CD4-positive, alpha-beta T cell (primary cell): ENCODE measurements at places on chromosomes 11 and 22. TPM values are rescaled to one million over a fixed set of nuclear protein-coding genes. Genes with fewer than 3 reads are reported as not detected.
A peak's percentile ranks its signal among the peaks of the same experiment; 100 is the strongest.

- no peaks in the 10 kb centered on the region for H3K36me3 ChIP-seq
- H3K4me3 ChIP-seq: no peak overlapping the region
- DNase-seq: no peak
- no peak overlapping the region for H3K27ac ChIP-seq
- H3K4me1 ChIP-seq: no peaks in the 10 kb centered on the region
- no peaks in the 10 kb centered on the region for H3K27me3 ChIP-seq
Measured at GRCh38 chr11:29328961-29329441, 687.8 kb downstream of the KCNA4 start.

- H3K36me3 ChIP-seq: no peaks in the 10 kb centered on the region
- no peaks in the 10 kb centered on the region for H3K4me1 ChIP-seq
- no peak for DNase-seq
- H3K27me3 ChIP-seq: no peaks in the 10 kb centered on the region
Measured at GRCh38 chr11:133718238-133718637, 127.1 kb downstream of the SPATA19 start.

- no peaks in the 10 kb centered on the region for H3K36me3 ChIP-seq
- DNase-seq: peak; percentile 17
- H3K27me3 ChIP-seq: no peaks in the 10 kb centered on the region
- H3K4me1 ChIP-seq: peaks cover 47% of the 10 kb centered on the region
Measured at GRCh38 chr22:39169797-39170466, 17.5 kb upstream of the CBX7 start.

- no peak for DNase-seq
- peaks cover 28% of the 10 kb centered on the region for H3K36me3 ChIP-seq
- no peak overlapping the region for H3K4me3 ChIP-seq
- H3K27ac ChIP-seq: no peak overlapping the region
- no peaks in the 10 kb centered on the region for H3K4me1 ChIP-seq
Measured at GRCh38 chr11:74604311-74604710, 11.9 kb downstream of the POLD3 start.

The MYH9 gene
- 925 TPM for total RNA-seq

GRCh38 chr11:129416080-129416820, 40.6 kb downstream of the BARX2 start:
- DNase-seq: no peak
- H3K27ac ChIP-seq: no peak overlapping the region
- H3K4me1 ChIP-seq: no peaks in the 10 kb centered on the region

DNA sequence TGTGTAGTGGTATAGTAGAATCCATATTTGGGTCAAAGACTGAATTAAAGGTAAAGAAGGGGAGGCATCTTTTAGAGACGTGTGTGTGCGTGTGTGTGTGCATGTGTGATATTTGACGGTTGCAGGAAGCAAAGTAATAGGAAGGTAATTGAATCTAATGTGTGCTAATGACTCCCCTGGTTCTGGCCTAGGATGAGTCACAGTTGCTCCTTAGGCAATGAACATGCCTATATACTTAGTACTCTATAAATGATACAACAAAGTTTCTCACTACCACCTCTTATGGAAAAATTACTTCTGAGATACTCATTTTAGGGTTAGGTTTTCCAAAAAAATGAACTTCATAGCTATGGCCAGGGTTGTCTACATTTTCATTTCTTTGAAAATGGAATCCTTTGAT, 409.6 kb downstream of the GUCY1A2 start:
- no peaks in the 10 kb centered on the region for H3K4me1 ChIP-seq
- no peak overlapping the region for H3K27ac ChIP-seq
- H3K36me3 ChIP-seq: no peaks in the 10 kb centered on the region
- H3K27me3 ChIP-seq: no peaks in the 10 kb centered on the region

- no peak overlapping the region for H3K27ac ChIP-seq
- no peaks in the 10 kb centered on the region for H3K4me1 ChIP-seq
- H3K4me3 ChIP-seq: no peak overlapping the region
- no peak for DNase-seq
Measured at GRCh38 chr11:100827934-100828661, 141.0 kb downstream of the ARHGAP42 start.

GRCh38 chr11:19382131-19382611, 141.4 kb upstream of the E2F8 start:
- no peaks in the 10 kb centered on the region for H3K4me1 ChIP-seq
- H3K27me3 ChIP-seq: no peaks in the 10 kb centered on the region

The TRIM3 gene
- 16.6 TPM for total RNA-seq

The PRR5L gene
- total RNA-seq: 5.4 TPM

- DNase-seq: no peak
- no peaks in the 10 kb centered on the region for H3K36me3 ChIP-seq
- no peak overlapping the region for H3K27ac ChIP-seq
- H3K4me3 ChIP-seq: no peak overlapping the region
Measured at GRCh38 chr11:110019675-110020074, 73.5 kb upstream of the ZC3H12C start.

DNA sequence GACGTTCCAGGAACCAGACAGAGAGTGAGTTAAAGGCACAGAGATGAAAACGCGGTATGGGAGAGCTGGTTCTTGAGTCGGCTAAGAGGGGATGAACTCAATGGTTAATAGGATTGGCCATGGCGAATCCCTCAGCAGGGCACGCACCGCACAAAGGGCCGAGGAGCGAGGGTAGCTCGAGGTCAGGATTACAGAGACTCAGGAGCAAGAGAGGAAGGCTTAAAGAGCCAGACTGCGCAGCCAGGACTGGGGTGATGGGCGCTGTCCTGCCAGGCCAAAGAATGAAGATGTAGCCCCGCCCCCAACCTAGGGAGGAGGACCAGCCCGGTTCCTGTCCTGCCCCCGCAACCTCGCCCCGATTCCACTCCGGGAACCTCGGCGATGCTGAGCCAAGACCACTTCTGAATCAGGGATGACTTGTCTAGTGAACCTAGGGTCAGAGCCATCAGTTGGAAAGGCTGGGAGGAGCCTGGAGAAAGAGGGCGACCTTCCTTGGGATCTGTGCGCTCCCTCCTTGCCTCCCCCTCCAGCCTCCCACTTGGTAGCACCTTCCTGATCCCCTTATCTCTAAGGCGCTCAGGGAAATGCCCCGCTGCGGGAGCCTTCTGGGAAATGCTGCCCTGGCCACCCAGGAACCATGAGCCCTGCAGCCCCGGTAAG, at the start of gene PLEKHB1:
Gene PLEKHB1, plus strand, starts transcription at position 610 of the 660 bp plus-strand sequence. Its CDS starts 28 bp downstream, at position 638.
- H3K27ac ChIP-seq: no peak within 1 kb of the TSS
- no peaks in the 10 kb centered on the region for H3K36me3 ChIP-seq
- H3K27me3 ChIP-seq: no peaks in the 10 kb centered on the region
- H3K4me1 ChIP-seq: peaks cover 25% of the 10 kb centered on the region

DNA sequence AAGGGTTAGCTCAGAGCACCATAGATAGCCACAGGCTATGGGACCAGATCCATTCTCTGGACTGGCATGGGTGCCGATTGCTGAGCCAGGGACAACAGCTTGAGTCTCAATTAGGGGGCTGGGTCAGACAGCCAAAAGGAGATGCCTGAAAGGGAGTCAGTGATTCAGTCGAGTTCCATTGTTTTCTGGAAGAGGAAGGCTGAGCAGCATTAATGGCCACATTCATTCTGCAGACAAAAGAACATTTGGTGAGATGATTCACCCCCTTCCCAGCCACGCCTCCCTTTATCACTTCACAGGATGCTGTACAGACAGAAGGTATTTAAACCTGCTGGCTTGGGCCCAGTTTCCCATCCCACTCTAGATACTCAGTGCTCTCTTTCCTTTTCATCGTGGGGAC, 131.9 kb downstream of the ADAMTS15 start:
- H3K36me3 ChIP-seq: no peaks in the 10 kb centered on the region
- no peak for DNase-seq
- H3K27ac ChIP-seq: no peak overlapping the region
- no peaks in the 10 kb centered on the region for H3K4me1 ChIP-seq

DNA sequence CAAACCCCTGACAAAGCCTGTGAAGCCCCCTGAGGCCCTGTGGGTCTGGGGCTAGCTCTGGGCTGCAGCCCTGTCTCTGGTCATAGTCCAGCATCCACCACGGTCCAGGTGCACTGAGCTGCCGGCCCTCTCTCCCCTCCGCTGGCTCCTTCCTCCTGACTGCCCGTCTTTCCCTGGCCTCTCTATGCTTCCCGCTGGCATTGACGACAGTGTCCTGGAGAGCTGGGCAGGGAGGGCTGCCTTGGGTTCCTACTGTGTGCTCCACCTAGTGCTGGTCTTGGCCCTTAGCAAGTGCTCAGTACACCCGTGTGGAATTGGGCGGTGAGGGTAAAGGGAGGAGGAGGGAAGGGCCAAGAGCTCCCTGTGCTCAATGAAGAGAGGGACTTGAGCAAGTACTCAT, 868 bp upstream of the MYEOV start:
- H3K4me1 ChIP-seq: peaks cover 58% of the 10 kb centered on the region
- DNase-seq: no peak
- H3K4me3 ChIP-seq: no peak overlapping the region
- H3K36me3 ChIP-seq: no peaks in the 10 kb centered on the region
- H3K27ac ChIP-seq: no peak overlapping the region

DNA sequence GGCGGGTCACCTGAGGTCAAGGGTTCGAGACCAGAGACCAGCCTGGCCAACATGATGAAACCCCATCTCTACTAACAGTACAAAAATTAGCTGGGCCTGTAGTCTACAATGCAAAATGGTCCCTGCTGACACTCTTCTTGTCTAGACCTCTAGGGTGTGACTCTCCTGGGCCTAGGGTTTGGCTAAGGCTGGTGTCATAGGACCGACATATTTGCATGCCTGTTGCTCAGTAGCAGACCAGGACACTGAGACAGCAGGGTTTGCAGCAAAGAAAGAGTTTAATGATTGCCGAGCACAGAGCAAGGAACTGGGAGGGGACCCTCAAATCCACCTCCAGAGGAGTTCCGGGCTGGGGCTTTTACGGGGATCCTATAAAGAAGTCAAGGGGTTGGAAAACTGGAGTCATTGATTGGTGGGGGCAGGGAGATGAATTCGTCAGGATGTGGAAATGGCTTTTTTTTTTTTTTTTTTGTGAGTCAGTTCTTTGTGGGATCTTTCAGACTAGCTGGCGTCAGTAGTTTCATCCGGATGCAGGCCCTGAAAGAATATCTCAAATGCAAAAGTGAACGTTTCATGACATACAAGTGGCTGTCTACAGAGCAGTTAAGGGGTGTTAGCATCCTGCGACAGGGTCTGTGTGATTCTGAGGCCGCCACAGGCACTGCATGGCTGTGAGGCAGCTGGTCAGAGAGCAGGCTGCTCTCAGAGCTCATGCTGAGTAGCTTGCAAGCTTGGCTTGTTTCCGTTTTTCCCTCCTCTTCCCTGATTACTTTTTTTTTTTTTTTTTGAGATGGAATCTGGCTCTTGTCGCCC, 27.2 kb upstream of the A4GALT start:
- DNase-seq: no peak
- no peaks in the 10 kb centered on the region for H3K27me3 ChIP-seq
- no peaks in the 10 kb centered on the region for H3K4me1 ChIP-seq
- H3K27ac ChIP-seq: no peak overlapping the region
- H3K4me3 ChIP-seq: no peak overlapping the region
- no peaks in the 10 kb centered on the region for H3K36me3 ChIP-seq

- H3K36me3 ChIP-seq: no peaks in the 10 kb centered on the region
- no peak overlapping the region for H3K4me3 ChIP-seq
- DNase-seq: peak; percentile 39
Measured at GRCh38 chr11:19553683-19554333, 158.8 kb upstream of the NAV2 start.

DNA sequence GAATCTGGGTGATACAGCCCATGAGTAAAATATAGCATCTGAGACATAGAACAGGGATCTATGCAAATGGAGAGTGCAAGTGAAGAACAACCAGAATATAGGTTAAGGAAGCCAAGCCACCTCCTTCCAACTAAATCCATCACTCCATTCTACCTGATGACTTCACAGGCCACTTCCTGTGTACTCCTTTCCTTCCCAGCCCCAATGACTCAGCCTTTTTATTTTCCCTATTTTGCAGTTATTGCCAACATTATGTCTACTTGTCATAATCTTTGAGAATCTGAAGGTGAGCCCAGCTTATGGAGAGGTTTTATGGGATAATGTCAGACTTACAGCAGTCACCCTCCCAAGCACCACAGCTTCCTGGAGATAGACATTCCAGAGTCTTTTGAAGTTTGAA, 1.4 kb upstream of the OR52M1 start:
- no peaks in the 10 kb centered on the region for H3K36me3 ChIP-seq
- H3K27me3 ChIP-seq: no peaks in the 10 kb centered on the region
- H3K4me3 ChIP-seq: no peak overlapping the region
- H3K4me1 ChIP-seq: no peaks in the 10 kb centered on the region
